Heart left ventricle (tissue), 16 donors: ENCODE measurements at places on chromosomes 5 and 9. TPM values are rescaled to one million over a fixed set of nuclear protein-coding genes. Genes with fewer than 3 reads are reported as not detected.

Gene TMEM252
- polyA plus RNA-seq, result not detected

Gene LRRC14B
- polyA plus RNA-seq, result 50.3 TPM

Gene SLC34A1
- polyA plus RNA-seq, result not detected

DNA sequence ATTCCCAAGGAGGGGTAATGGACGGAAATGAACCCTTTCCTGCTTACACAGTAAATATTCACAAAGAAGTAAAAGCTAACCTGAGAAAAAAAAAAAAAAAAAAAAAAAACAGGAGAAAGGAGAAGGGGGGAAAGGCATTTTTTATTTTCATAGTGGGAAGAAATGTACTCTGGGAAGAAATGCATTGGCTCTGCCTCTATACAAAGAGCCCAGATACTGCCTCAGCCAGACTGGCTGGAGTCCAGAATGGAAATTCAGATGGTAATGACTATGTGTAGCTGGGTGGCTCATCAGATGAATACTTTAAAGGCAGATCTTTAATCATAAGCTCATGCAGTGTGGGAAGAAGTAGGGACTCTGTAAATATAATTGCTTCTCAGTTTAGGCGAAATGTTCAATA is 124.9 kb upstream of the ZNF608 start:
- DNase-seq, result no peak

DNA sequence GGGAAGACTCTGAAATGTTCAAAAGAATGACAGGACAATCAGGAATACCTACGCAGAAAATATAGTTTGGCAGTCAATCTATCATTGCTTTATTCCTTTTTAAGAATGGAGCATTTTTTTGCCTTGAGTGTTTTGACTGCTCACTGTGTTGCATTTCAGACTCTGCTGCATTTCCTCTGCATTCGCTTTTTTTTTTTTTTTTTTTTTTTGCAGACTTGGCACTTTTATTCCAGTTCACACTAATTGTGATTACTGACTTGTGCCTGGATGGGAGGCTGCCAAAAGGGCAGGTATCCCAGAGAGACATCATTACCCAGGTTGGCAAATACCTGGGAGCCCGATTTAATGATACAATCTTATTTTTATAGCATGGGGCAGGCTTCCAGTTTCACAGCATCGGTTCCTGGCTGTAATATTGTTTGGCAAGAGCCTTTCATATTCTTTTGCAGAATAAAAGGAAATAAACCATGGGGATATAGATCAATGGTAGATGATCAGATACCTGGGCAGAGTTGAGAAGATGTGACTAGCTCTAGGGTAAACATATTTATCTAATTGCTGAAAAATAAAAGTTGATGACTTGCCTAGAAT is 1132.6 kb downstream of the MAT2B start:
- no peak for DNase-seq

DNA sequence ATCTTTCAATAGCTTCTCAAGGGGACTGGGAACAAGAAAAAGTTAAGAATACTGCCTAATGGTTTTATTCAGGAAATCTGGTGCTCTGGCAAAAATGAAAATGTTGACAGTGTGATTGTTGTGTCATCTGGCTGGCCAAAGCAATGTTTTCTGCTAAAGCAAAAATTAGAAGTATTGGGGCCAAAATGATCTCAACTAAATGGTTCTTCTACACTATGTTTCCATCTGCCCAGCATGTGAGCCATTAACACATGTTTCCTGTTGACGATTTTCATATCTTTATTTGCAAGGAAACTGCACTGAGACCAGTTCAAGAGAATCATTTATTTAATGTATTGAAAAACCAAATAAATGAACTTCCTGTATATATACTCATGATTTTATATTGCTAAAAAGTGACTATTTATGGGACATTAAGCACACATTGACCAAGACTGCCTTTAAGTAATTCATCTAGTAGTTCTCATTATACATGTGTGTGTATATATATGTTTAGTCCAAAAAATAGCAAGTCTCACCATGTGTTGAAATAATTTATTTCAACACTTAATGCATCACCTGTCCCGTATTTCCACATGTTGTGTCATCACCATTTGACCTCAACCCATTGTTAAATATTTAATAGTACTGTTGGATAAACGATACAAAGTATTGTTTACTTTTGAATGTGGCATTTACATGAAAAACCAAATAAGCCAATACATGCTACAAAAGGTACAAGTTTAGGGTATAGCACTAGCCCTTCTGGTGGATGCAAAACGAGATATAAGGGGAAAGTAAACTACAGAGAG is 7.5 kb upstream of the FST start:
- no peak for DNase-seq

GRCh38 chr5:109230369-109230768 is 179.4 kb downstream of the PJA2 start:
- DNase-seq, result no peak

- DNase-seq, result no peak
These were observed 171.3 kb downstream of the C5orf15 start for GRCh38 chr5:133797167-133797566.

GRCh38 chr5:1780614-1780930 is 19.1 kb downstream of the MRPL36 start:
- no peak for DNase-seq
